ENCODE measurements at places on chromosomes 13 and 19. TPM values are rescaled to one million over a fixed set of nuclear protein-coding genes. Genes with fewer than 3 reads are reported as not detected.

PGLYRP2 gene
- not detected for total RNA-seq

ZIC2 gene
- total RNA-seq: 2.4 TPM

HIPK4 gene
- total RNA-seq: not detected

TRPC4 gene
- total RNA-seq: 14.7 TPM

MED25 gene
- 14.3 TPM for total RNA-seq

CLEC4M gene
- not detected for total RNA-seq

LHFPL6 gene
- total RNA-seq: 24.5 TPM

FBXL3 gene
- 114 TPM for total RNA-seq
